ENCODE measurements at places on chromosomes 1 and 21.

DNA sequence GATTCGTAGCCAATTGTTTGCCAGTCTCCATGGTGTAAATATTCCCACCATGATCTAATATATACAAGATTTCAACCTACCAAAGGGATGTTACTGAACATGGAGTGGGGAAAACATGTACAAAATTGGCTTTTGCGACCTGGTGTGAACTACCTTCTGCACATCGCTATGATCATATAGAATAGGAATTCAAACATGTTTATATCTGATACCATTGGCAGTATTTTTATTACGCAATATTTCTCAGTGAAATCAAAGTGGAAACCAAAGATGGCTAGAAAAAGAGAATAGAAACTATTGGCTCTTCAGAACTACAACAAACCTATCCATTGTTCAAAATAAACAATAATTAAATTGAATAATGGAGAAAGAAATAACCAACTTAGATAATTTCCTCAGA, 285.1 kb downstream of the TPR start:
- no peak for DNase-seq

DNA sequence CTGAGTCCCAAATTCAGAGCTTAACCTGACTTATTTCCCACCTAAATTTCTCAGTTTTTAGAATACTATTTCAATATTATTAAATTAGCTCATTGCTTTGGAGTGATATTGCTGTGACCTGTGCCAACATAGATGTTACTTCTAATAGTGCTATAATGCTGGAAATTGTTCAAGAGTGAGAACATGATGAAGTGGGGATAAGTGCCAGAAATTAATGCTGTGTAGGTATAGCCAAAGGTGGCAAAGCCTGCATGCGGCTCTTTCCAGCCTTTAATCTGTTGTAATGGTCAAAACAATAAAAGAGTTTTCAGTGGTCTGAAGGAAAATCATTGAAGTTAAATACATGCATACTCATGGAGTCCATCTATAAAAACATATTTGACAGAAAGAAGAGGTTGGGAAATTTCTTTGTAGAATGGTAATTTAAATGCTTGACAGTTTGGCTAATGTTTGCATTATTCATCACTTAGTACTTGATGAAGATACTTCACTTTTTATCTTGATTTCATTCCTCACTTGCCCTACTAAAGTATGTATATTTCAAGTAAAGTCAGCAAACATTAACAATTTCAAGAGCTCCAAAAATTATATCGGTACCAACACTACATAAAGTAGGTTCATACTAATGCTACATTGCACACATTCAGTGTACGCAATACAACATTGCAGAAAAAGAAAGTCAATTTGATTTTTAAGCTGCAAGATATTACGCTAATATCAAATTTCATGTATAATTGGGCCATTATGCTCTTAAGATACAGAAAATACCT, 82.1 kb downstream of the OLFM3 start:
- DNase-seq, result no peak

DNA sequence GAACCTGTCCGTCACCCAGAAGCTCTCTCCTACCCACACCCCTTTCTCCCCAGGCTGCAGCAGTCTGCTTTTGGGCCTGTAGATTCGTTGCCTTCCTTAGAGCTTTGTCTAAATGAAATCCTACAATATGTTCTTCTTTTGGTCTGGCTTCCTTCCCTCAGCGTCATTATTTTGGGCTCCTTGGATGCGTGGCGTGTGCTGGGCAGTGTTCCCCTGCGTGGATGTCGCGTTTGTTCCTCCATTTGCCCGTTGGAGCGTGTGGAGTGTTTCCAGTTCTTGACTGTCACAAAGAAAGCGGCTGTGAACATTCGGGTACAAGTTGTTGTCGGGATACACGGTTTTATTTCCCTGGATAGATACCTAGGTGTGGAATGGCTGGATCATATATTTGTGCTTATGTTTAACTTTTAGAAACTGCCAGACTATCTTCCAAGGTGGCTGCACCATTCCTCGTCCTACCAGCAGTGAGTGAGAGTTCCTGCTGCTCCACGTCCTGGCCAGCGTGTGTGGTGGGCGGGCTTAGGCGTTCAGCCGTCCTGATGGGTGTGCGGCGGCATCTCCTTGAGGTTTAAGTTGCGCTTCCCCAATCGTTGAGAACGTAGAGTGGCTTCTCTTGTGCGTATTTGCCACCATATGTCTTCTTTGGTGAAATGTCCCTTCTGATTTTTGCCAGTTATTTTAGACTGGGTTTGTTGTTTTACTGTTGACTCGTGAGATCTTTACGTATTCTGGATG, 31.7 kb downstream of the SKI start:
- DNase-seq, result no peak

- DNase-seq, result no peak
These were observed 328.8 kb downstream of the PLA2G4A start for GRCh38 chr1:187157552-187157951.

GRCh38 chr1:89065079-89065868, at the start of gene GBP1:
TSS of gene GBP1 (minus strand) at chr1:89065208. CDS start at chr1:89063234, 1,974 bp downstream.
- no peak for DNase-seq

GRCh38 chr1:74486036-74486435, 26.4 kb downstream of the LRRC53 start:
- no peak for DNase-seq

GRCh38 chr1:163361123-163361934, 39.6 kb downstream of the NUF2 start:
- no peak for DNase-seq

All from cardiac septum (tissue), 1 donor.